ENCODE measurements at places on chromosomes 11 and 22.

DNA sequence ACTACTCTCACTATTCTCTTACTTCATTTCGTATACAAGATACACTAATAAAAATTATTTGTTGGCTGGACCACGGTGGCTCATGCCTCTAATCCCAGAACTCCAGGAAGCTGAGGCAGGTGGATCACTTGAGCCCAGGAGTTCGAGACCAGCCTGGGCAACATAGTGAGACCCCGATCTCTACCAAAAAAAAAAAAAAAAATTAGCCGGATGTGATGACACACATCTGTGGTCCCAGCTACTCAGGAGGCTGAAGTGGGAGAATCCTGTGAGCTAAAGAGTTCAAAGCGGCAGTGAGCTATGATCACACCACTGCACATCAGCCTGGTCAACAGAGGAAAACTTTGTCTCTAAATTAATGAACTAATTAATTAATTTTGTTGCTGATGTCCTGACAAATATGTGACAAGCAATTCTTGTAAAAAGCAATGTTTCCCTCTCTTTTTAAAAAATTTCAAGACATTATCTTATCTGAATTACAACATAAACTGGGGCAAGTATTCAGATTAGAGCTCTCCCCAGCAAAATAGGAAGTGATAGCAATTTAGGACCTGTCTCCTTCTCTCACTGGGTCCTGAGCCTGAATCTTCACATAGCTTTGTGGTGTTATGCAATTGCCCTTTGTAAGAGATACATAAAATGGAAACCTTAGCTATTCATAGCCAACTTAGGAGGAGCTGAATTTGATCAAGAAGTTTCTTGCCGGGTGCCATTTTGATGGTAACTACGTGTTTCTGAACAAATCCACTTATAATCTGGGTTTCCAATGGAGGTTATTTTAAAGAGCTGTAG, 17.6 kb upstream of the TMA7B start:
- DNase-seq = no peak

- DNase-seq = no peak
Observed at GRCh38 chr22:49929994-49930575, 11.7 kb downstream of the CRELD2 start.

DNA sequence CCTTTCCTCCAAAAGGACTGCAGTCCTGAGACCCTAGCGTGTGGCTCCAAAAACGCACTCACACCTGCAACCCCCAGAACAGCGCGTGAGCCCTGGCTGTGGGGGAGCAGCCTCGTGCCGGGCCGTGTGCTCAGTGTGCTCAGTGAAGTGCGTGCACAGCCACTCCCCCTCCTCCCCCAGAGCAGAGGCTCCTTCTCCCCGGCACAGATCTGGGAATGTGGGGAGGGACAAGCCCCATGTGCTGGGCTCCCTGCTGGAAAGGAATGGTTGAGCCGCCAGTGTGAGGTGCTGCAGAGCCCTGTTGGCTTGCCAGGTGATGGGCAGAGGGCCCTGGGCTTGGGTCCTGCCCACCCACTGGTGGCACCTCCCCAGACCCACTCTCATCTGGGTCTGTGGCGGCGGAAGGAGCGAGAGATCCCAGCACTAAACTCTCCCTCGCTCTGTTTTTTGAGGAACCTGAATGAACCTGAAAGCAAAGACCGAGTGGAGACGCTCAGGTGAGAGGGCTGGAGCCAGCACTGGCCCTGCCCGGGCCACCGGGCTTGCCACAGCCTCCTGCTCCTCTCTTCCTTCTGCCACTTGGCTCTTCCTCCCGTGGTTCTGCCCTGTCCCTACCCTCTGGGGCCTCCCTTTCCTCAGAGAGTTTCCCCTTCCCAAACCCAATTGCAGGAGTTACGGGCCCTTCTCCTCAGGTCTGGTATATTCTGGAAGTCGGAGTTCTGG, 9.0 kb downstream of the RCOR2 start:
- DNase-seq = no peak

GRCh38 chr11:126839496-126839895, 161.1 kb downstream of the KIRREL3 start:
- DNase-seq = no peak

DNA sequence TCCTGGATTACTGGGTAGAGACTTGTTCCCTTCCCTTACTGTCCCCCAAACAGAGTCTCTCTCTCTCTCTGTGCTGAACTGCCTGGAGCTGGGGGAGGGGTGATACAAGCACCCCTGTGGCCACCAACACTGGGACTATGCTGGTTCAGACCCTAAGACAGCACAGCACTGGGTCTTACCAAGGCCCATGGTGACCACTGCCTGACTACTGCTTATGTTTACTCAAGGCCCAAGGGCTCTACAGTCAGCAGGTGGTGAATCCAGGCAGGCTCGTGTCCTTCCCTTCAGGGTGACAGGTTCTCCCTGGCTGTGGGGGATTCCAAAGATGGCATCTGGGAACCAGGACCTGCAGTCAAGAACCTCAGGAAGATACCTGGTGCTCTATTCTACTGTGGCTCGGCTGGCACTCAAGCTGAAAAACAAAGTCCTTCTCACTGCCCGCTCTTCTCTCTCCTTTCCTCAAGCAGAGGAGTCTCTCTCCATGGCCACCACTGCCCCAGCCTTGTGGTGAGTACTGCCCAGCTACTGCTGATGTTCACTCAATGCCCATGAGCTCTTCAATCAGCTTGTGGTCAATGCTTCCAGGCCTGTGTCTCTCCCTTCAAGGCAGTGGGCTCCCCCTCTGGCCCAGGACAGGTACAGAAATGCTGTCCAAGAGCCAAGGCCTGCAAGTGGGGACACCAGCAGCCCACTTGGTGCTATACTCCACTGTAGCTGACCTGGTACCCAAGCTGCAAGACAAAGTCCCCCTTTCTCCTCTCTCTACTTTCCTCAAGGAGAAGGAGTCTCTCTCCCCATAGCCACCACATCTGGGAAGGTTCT, 41.8 kb upstream of the SHANK2 start:
- DNase-seq = no peak

- no peak for DNase-seq
Observed at GRCh38 chr11:64558065-64558745, 32.8 kb upstream of the SLC22A12 start.

GRCh38 chr11:16799221-16799620, 60.8 kb downstream of the C11orf58 start:
- DNase-seq = no peak

DNA sequence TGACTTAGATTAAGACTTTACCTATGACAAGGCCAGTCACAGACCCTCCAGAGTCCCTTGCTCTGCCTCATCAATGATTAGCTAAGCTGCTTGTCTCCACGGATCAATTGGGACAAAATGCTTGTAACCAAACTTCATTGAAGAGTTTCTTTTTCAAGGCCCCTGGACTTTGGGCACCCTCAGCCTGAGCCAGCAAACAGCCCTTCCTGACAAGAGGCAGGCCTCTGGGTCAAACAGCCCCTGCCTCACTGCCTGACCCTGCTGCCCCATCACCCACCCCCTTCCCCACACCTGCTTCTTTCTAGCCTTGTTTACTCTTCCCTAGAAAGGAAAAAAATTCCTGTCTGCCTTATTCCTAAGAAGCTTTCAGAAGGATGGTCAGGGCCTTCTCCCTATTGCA, 26.3 kb upstream of the CDON start:
- no peak for DNase-seq

- DNase-seq = peak; percentile 49
Observed at GRCh38 chr22:22431271-22432220, 77.0 kb downstream of the ZNF280B start.

DNA sequence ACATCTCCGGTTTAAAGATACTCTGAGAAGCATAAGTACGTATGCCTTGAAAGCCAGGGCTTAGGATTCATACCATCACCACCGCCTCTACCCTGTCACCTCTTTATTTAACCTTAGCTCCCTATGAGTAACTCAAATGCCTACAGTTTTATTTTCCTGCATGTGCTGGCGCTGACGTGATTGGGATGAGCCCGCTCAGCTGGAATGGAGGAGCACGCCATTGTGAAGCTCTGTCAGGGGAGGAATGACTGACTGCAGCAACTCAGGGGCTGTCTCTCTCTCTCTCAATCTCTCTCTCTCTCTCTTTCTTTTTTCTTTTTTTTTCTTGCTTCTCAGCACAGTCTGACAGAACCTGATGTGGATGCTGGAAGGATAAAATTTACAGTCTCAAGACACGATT, 12.4 kb downstream of the CAVIN3 start:
- peak; percentile 21 for DNase-seq

DNA sequence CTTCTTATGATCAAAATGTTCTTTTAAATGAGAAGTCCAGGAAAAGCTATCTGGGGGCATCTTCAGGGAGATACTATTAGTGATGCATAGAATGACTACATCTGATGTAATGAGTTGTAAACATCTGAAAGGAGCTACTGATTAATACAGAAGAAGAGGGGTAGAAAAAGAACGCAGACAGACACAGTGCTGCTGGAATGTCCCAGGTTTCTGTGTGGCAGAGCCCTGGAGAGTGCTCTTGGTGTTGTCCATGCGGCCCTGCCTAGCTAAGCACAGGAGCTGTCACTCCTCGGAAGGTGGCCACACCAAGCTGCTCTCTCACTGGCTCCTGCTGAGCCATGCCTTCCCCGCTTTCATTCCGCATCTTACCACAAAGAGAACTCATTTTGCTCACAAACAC, 768.8 kb downstream of the OPCML start:
- DNase-seq = no peak

- DNase-seq = no peak
Observed at GRCh38 chr22:44786136-44786535, 33.8 kb downstream of the ARHGAP8 start.

- no peak for DNase-seq
Observed at GRCh38 chr11:111946499-111946898, 9.4 kb downstream of the DIXDC1 start.

DNA sequence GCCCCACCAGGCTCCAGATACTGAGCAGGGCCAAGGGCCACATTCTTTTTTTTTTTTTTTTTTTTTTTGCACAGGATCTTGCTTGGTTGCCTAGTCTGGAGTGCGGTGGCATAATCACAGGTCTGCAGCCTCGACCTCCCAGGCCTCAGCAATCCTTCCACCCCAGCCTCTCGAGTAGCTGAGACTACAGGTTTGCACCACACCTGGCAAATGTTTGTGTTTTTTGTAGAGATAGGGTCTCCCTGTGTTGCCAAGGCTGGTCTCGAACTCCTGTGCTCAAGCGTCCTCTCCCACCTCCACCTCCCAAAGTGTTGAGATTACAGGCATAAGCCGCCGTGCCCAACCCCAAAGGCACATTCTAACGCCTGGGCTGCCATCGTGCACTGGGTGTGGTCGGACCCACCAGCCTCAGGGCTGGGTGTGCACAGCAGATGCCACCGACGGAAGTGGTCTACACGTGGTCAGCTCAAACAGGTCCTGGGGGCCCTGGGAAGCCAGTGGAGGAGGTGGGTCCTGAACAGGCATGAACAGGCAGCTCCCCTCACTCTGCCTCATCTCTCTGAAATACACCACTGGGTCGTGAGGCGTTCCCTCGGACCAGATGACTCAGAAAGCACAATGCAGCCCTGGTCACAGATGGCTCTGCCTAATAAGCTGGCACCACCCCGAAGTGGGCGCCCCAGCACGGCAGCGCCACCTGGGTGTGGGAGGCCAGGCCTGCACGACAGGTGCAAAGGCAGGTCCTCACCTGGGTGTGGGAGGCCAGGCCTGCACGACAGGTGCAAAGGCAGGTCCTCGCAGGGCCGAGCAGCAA, 5.1 kb upstream of the B4GALNT4 start:
- peak; percentile 28 for DNase-seq

DNA sequence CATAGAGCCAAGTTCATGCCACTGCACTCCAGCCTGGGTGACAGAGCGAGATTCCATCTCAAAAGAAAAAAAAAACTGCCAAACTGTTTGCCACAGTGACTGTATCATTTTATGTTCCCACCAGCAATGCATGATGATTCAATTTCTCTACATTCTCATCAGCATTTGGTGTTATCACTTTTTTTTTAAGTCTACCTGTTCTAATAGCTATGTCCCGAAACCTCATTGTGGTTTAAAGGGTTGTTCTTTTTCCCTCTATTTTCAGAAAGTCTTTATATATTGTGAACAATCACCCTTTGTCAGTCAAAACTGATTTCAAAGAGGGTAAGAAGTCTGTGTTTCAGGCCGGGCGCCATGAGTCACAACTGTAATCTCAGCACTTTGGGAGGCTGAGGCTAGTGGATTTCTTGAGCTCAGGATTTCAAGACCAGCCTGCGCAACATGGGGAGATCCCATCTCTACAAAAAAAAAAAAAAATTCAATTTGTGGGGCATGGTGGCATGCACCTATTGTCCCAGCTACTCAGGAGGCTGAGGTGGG, 14.8 kb upstream of the FAM168A start:
- no peak for DNase-seq

GRCh38 chr11:45646275-45646927, 19.0 kb downstream of the CHST1 start:
- DNase-seq = peak; percentile 16

DNA sequence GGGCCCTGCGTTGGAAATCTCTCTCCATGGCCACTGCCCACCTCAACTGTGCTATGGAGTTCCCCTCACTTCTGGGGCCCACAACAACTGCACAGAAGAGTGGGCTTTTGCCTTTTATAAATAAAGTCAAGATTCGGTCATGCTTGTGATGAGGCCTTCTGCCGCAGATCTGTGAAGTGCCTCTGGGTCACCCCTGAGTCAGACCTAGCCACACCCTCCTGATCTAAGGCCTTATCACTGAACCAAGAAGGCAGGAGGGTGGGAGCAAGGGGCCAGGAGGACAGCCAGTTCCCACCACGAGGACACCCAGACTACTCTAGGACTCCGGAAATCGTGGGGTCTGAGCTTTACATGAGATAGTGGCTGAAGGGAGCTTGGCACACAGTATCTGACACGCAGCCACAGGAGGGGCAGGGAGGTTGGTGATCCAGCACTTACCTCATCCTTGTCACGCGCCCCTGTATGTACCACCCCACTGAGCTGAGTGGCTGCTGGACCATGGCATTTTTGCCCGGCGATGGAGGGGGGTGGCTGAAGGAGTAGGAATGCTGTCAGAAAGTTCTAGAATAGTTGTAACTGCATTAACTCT, 115.7 kb downstream of the ABTB2 start:
- DNase-seq = no peak

GRCh38 chr11:78715639-78716311, 141.1 kb upstream of the NARS2 start:
- DNase-seq = peak; percentile 61

- DNase-seq = no peak
Observed at GRCh38 chr22:30873086-30873650, 95.4 kb downstream of the MORC2 start.

DNA sequence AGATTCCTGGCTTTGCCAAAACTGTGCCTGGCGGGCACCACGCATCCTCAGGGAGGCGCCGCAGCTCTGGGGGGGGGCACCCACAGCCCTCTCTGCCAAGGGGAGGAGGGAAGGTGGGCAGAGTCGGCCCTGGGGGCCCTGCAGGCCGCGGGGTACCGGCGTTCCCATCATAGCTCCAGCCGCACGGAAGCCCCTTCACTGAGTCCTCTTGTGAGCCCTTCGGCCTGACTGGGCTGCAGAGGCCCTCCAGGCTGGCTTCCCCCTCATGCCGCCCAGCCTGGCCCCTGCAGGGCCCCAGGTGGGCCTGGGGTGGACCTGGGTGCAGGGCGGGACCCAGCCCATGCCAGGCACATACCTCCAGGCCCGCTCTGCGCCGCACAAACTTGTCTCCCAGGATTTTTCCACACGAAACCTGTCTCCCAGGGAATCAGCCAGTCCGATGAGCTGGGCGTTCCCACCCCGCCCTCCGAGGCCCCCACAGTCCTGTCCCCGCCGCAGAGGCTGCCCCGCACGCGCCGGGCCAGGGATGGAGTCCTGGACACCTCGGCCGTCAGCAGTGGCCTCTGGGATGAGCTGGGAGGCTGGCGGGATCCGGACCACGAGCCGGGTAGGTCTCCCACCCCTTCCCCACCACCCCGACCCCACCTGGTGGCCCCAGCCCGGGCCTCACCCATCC, 1.8 kb upstream of the PKP3 start:
- no peak for DNase-seq

GRCh38 chr22:37782340-37783168, 25.2 kb upstream of the GCAT start:
- DNase-seq = peak; percentile 65
